ENCODE measurements at places on chromosomes 12 and 14.

DNA sequence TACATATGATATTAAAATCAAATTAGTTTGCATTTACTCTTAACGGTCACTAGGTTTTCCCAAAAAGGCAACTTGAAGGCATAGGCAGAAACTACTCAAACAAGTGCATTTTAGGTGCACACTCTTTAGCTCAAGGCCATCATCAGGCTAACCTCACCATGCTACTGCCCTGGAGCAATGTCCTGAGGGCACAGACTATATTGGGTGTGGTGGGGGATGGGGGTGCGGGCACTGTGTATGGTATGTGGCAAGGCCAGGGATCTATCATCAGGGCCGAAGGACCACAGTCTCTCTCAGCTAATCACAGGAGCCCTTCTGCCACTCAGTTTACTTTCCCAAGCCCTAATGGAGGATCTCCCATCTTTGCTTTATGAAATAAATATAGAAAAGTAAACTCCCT, 51.9 kb downstream of the SH2B3 start:
- DNase-seq: no peak

DNA sequence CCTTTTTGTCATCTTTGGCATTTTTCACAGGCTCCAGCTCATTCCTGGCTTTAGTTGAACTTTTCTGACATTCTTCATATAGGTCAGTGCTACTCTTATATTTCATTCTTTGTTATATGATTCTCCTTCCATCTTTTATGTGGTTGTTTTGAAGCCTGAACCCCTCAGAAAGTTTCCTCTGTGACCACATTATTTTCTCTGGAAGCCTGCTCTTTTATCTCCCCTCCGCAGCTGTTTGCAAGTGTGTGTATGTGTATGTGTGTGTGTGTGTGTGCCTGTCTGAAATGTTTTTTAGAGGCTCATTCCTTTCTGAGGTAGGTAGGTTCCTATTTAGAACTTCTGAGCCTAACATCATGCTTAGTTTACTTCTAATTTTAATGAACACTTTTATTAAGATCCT, 47.6 kb downstream of the ANO4 start:
- DNase-seq: no peak

GRCh38 chr12:32266756-32267155, 132.6 kb upstream of the FGD4 start:
- no peak for DNase-seq

DNA sequence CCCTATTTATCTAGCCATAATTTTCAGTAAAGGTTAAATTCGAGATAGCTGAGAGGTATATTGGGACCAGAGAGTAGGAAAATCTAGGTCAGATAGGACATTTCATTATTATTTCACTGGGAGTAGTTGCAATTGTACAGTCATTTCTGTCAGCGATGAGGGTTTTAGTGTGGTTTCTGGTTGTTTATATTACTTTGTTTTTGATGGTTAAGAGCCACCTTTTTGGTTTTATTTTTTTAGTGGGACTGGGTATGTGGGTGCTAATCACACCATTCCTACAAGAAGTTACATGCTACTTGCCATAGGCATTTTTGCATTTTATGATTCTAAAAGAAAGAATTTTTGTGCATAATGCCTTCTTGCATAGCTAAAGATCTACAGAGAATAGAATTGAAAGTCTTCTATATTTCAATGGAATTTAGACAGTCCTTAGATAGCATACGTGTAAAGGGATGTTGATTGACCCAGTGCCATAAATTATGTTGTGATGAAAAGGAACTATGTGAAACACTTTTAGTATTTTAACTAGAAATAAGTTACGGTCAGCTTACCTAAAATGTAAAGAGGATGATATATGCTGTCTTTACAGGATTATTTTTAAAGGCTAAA, 85.2 kb downstream of the KTN1 start:
- DNase-seq: no peak

DNA sequence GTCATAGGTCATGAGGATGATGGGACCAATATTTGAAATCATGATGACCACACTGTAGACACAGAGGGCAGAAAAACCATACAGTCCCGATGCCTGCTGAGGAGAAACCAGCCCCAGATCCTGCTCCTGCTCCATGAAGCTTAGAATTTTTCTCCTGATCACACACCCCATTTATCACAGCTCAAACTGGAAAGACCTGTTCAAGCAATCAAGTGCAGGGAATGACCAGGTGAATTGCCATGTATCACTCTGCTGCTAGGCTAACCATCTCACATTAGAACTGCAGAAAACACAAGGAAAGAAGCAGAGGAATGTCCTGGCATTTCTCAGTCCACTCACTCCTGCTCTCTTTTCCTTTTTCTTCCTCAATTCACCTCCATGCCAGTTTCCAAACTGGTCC, 18.1 kb downstream of the MANSC1 start:
- DNase-seq: no peak

DNA sequence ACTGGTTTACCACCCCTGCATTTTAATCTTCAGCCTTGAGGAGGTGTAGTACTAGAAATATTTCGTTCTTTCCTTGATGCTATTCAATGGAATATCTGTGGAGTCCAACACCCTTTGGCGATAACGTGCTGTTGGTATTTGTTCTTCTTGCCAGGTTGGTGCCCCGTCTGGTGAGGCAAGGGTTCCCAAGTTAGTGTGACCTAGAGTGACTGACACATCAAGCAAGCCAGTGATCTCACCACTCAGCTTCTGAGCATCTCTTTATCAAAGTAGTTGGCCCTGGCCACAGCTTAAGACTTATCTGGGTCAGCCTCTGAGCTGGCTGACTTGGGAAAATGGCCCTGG, 60.2 kb downstream of the PLXNC1 start:
- no peak for DNase-seq

DNA sequence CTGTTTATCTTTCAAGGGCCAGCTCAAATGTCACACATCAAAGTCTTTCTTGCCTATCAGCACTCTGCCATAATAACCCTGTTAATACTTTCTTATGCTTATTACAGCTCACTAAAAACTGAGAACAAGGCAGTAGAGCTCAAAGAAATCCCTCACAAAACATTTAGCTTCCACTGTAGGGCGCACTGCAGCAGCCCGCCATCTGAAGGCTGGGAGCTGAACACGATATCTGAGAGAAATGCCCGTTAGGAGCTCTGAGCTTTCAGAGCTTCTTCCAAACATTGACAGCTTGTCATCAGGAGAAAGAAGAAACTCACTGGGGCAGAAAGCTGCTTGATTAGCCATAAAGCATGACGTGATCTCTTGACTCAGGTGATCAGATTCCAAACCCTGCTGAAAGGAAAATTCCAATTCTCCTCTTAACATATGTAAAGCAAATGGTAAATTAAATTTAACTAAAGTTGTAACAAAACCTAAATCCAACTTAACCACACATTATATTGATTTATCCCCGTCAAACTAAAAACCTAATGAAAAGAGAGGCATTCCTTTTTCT, 175.7 kb downstream of the C12orf50 start:
- DNase-seq: no peak

DNA sequence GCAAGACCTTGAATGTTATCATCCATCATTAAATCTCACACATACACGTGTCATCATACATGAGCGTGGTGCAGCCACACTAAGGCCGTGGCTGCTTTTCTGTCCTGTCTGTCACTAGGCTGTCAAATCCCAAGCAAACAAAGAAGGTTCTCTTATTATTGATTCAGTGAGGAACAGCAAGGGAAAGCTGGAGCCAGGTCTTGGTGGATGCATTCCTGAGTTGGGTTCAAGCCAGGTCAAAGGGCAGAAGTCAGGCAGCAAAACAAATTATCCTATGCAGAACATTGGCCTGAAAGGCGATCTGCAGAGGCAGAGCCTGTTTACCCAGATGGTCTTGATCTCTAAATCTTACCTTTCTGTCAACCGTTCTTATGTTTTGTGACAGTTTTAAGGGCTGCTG, 252.3 kb downstream of the NEDD1 start:
- DNase-seq: no peak

GRCh38 chr14:70785556-70785955, 23.8 kb downstream of the MAP3K9 start:
- DNase-seq: no peak

DNA sequence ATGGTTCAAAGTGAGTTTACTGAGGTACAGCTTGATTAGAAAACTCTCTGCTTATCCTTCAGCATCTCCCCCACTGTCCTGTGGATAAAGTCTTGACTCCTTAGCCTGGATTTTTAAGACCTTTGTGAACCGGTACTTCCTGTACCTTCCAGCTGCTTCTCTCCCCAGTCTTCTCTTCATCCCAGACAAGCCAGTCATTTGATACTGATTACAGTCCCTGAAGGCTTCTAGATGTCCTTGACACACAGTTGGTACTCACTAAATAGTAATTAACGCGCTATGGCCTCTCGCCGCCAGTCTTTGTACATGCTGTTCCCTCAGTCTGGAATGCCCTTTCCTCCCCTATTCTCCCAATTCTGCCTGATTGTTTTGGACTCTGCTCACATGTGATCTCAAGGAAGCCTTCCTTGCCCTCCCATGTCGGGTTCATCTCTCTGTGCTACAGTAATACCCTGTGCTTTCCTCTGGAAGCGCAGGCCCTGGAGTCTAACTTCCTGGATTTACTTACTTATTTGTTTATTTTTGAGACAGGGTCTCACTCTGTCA, 50.6 kb upstream of the PTGR2 start:
- no peak for DNase-seq

DNA sequence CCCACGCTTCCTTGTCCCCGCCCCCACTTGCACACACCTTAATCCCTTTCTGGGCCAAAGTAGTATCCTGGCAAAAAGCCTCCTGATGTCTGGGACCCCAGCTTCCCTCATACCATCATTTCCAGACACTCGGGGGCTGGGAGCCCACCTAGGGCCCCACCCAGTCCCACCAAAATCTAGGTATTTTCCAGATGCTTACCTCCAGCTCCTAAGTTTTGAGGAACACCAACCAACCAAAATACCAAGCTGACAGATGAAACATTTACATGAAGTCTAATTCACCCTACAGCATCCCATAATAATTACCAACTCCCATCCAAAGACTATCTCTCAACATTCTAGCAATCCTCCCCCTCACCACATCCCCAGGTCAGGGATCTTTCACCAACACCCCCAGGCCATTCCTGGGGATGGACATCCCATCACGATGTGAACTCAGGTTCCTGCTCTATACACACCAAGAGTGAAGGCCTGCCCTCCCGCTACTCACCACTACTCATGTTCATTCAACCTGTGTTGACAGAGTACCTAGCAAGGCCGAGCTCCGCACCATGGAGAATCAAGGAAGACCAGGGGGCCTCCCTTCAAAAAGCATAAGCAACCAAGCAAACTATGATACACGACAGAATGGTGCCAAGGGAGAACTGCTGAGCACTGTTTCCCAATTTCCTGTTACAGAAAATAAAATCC, 1.6 kb upstream of the CHD4 start:
- DNase-seq: no peak

DNA sequence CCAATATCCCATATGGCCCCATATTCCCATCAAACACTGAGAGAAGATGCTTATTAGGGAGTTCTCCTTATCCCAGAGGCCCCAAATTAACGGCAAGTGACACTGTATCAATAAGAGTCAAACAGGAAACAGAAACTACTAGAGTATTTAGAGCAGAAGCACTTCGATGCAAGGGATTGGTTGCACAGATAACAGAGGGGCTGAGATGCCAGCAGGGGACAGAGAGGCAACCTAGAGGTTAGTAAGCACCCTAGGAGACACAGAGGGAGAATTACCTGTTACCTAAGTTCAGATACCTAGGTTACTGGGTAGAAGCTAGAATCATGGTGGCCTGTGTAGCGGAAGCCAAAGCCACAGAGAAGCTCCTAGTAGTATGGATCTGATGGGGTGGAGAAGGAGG, 2.9 kb downstream of the HEBP1 start:
- no peak for DNase-seq

DNA sequence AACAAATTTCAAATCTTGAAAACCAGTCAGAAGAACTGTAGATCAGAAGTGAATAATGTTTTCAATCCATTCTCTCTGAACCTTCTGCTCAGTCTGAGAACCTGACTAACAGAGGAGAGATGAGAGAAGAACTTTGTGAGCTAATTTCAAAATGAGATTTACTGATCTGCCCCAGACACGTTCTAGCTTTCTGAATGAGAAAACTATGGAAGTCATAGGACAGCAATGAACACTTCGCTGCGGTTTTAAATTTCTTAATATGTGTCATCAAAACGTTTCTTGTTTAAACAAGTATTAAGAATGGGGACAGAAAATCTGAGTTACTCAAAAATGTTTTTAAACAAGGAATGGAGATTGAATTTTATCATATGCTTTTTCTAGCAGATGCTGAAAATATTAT, 66.6 kb upstream of the FAR2 start:
- no peak for DNase-seq

GRCh38 chr12:26058308-26058707, 66.5 kb downstream of the BHLHE41 start:
- DNase-seq: peak; percentile 19

GRCh38 chr12:11324426-11324825, 14.2 kb upstream of the PRB4 start:
- DNase-seq: no peak

- no peak for DNase-seq
These were observed 394.2 kb downstream of the SOX5 start for GRCh38 chr12:23555180-23555824.

DNA sequence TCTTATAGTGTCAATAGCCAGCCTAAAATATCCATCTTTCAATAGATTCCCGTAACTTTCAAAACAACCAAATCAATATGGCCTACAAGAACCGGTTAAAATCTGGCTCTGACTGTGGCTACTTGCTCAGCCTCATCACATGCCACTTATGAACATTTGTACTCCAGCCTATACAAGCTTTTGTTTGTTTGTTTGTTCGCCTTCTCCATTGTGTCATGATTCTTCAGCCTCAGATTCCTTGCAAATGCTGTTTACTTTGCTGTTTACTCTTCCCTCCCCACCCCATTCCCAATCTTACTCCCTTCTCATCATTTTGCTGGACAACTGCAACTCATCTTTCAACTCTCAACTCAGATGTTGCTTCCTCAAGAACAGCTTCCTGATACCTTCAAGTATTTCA, 161.2 kb downstream of the CAPZA3 start:
- no peak for DNase-seq

DNA sequence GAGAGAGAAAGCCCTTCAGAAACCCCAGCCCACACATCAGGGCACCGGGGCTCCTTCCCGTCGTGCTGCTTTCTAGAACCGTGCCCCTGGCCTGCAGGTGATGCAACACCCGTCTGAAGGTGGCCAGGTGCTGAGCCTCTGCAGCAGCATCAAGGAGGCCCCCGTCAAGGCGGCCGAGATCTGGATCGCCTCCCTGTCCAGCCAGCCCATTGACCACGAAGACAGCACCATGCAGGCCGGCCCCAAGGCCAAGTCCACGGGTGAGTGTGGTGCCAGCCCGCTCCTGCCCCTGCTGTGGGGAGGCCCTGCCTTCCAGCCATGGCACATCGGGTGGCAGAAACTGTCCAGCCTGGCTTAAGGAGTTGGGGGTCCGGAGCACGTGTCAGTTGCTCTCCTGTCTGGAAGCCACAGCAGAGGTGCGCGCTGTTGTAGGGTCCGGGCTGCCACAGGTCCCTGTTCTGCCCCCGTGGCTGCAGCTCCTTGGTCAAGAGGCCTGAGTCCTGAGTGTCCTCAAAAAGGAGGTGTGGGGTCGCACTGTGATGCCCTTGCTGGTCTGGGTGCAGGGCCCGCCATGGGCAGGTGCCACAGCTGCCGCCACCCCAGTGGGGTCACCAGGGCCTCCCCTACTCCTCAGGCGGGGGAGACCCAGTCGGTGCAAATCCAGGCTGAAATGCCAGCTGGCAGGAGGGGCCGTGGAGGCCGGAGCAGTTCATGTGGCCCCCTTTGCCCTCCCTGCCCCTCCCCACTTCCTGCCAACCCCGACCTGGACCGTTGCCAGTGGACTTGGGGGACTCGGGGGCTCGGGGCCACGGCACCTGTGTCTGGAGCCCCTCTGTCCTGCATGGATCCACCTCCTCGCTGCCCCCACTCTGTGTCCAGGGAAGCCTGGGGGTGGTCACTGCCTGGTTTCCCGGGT, 31.0 kb upstream of the TEX22 start:
- DNase-seq: no peak
